ENCODE measurements at places on chromosomes 2 and 18. TPM values are rescaled to one million over a fixed set of nuclear protein-coding genes. Genes with fewer than 3 reads are reported as not detected.

The HAAO gene
- total RNA-seq: 0.25 TPM

The SP5 gene
- total RNA-seq: not detected

The TNFRSF11A gene
- total RNA-seq: 0.25 TPM

The LOXHD1 gene
- not detected for total RNA-seq

The RUFY4 gene
- total RNA-seq: not detected

The POTEI gene
- not detected for total RNA-seq

The MEIS1 gene
- 131 TPM for total RNA-seq

The UGT1A1 gene
- not detected for total RNA-seq

The PRADC1 gene
- 12.1 TPM for total RNA-seq
